ENCODE measurements at places on chromosomes 4 and X. TPM values are rescaled to one million over a fixed set of nuclear protein-coding genes. Genes with fewer than 3 reads are reported as not detected.

Gene NAT8L
- total RNA-seq: under 0.01 TPM

Gene FGG
- total RNA-seq: not detected

DNA sequence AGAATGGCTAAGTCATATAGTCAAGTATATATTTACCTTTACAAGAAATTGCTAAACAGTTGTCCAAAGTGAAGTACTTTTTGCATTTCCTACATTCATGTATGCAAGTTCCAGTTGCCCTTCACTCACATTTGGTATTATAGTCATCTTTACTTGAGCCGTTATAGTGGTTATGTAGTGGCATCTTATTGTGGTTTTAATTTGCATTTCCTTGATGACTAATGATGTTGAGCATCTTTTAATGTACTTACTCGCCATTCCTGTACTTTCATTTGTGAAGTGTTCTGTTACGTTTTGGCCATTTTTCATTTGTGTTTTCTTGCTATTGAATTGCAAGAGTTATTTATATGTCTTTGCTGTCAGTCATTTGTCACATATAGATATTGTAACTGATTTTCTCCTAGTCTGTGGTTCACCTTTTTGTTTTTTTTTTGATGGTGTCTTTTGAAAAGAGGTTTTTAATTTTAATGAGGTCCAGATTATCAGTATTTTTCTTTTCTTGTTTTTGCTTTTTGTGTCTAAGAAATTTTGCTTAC, 27.6 kb downstream of the ARFIP1 start:
- DNase-seq: peak; percentile 33

Gene RHOXF2
- 0.32 TPM for total RNA-seq

Gene ZNF518B
- total RNA-seq: 30.3 TPM

GRCh38 chrX:125004799-125005198, 314.9 kb upstream of the TEX13C start:
- DNase-seq: no peak

- peak; percentile 48 for DNase-seq
Observed at GRCh38 chr4:89539797-89540711, 232.5 kb upstream of the GPRIN3 start.

DNA sequence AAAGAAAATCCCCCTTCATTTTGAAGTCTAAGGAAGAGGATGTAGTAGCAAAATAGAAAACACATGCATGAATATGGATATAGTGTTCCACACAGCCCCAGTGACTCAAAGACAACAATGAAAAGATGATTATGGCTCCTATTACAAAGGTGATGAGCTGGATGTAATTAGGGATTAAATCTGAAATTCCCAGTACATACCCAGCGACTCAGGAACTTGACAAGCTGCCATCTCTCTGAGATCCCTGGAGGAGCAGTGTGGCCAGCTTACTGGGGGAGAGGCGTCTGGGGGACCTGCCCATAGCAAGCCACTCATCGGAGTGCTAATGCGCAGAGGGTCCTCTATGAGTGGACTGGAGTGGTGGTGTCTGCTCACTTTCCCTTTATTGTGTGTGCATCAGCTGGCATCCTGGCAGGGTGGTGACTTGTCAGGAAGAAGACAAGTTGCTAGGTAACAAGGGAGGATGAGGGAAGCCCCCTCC, 42.7 kb upstream of the MGST2 start:
- no peak for DNase-seq

DNA sequence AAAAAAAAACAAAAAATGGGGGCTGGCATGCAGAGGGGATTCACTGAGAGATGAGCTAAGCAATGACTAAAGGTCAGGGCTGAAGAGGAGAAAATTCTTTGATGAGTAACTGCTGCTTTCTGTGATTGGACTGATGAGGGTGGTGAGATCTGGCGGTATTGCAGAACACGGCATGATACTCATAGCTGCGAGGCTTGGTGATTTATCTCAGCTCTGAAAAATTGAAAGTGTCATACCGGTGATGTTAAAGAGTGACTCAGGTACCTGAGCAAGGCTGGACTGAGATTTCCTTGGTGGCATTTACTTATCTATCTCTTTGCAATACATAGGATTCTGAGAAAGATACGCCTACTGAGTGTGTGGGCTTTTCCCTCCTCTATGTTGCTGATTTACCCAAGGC, 204.1 kb upstream of the DDX53 start:
- no peak for DNase-seq

Gene BMPR1B
- 2.3 TPM for total RNA-seq

- no peak for DNase-seq
Observed at GRCh38 chr4:5709207-5709575, 832 bp upstream of the EVC2 start.

- no peak for DNase-seq
Observed at GRCh38 chr4:18698119-18698883, 676.7 kb upstream of the LCORL start.

Gene IL2RG
- total RNA-seq: not detected

GRCh38 chr4:102312417-102312816, 32.9 kb downstream of the SLC39A8 start:
- no peak for DNase-seq

DNA sequence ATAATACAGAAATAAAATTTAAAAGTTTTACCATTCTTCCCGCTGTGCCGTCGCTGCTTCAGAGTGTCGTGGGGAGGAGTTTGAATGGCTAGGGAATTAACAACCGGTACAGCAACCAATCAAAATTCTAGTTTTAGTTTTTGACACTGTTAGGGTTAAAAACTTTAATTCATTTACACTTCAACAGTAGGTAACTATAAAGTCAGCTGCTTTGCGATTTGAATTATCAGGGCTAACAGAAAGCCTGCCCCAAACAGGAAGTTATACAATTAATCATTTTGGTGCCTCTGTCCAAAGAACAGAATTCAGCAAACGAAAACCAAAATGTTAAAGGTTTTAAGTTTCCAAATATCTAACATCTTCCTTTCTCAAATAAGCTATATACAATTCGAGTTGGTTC, 2.3 kb downstream of the HNRNPD start:
- DNase-seq: peak; percentile 18

DNA sequence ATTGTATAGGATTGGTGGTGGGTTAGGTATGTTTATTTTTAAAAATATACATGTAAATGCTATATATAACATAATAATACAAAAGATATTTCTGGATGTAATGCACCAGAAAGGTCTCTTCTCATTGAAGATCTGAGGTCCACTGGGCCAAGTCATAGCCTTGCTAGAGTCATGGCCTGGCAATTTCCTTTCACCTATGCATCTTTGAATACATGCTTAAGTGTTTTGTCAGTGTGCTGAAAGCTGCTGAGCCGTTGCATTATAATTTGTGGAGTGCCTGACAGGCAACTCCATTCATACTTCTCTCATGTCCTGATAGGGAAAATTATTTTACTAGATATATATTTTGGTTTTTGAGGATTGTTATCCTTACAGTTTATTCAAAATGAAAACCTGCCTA, 410.2 kb upstream of the CT83 start:
- no peak for DNase-seq

GRCh38 chr4:60216752-60217151, 983.4 kb upstream of the ADGRL3 start:
- DNase-seq: peak; percentile 65

DNA sequence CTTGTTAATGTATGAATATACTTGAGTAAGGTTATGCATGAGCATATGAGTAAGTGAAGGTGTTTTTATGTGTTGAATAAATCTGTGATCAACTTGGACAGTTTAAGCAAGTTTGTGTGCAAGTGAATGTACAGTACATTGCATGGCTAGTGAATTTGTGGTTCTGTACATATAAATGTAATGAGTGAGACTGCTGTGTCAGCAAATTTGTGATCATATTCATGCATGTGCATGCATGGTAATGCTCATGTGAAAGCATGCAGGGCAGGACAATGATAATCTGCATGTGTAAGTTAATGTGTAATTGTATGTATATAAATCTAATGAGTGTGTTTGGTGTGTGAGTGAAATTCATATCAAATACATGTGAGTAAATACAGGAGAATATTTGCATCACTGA, 188.5 kb downstream of the PWWP3B start:
- DNase-seq: no peak

Gene RPGR
- 4.3 TPM for total RNA-seq

- peak; percentile 9 for DNase-seq
Observed at GRCh38 chr4:36243355-36244256, 708 bp downstream of the ARAP2 start.

DNA sequence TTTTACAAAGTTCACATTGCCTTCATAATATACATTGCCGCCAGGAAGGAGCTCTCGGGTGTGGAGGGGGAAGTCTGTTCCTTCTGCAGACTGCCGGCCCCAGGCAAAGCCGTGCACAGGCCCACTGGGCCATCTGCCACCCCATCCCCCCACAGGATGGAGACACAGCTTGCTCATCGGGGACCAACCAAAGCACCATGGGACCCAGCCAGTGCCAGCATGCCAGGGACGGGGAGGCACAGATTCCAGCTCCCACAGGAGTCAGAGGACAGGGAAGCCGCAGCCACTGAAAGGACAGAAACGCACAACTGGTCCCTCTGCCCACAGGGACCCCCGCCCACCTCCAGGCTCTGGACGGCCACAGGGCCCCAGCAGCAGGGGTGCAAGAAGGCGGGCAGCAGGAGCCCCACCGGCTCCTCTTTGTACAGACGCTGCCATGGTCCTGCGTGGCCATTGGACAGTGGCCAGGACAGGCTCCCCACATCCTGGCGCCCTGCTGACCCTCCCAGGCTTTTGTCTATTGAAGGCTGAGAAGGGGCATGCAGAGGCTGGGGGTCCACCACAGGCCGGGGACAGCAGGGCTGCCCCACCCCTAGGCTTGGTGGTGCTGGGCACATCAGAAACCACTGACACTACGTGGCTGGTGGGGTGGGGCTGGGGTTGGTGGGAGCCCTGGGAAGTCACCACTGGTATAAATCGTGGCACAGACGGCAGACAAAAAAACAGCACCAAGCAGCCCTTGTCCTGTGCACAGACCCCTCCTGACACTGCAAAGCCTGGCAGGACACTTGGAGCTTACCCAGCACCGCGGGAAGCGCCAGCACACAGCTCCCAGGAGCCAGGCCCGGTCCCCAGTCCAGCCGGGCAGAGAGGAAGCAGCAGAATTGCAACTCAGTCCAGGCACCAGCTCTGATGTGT, 89.0 kb downstream of the FAM53A start:
- no peak for DNase-seq

DNA sequence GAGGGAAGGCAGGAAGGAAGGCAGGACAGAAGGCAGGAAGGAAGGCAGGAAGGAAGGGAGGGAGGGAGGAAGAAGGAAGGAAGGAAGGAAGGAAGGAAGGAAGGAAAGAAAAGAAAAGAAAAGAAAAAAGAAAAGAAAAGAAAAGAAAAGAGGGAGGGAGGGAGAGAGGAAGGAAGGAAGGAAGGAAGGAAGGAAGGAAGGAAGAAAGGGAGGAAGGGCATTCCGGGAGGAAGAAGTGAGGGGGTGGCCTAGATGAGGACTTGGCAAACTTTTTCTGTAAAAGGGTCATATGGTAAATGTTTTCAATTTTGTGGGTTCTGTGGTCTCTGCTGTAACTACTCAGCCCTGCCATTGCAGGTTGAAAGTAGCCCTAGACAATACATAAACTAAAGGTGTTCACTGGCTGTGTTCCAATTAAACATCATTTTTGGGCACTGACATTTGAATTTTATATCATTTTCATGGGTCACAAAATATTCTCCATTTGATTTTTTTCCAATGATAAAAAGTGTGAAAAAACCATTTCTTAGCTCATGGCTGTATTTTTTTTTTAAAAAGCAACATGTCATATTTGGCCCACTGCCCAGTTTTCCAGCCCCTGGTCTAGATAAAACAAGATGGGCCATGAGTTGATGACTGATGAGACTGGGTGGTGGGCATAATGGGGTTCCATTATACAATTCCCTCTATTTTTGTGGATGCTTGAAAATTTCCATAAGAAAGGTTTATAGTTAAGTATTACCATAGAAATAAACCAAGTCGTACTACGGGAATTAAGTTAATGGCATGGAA, 3.1 kb downstream of the ZNF630 start:
- DNase-seq: no peak

- peak; percentile 86 for DNase-seq
Observed at GRCh38 chr4:124940387-124940786, 227.9 kb upstream of the ANKRD50 start.

DNA sequence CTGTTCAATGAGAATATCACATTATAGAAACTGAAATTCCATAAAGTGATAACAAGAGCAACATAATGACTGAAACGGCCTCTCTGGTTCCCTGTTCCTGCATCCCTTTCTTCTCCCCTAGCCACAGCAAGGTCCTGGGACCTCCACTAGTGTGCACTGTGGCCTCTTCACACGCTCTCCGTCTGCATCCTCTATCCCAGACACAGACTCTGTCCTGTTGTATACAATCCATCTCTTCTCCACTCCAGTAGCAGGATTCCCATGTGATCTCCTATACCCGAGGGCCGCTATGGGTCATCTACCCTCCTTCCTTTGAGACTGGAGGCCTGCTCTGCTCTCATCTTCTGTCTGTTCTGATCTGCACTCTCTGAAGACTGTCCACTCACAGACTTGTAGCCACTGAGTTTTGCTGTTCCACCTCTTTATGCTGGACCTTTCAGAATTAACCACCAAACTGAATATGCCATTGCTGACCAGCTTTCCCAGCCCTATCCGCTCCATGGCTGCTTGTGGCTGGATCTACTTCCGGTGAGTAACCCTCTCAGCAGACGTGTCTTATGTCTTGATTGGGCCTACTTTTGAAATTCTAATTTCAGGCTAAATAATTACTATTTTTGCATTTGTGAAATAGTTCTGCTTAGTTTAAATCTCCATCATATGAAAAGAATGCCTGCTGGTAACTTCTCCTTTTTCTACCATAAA, 105.1 kb upstream of the NAP1L5 start:
- no peak for DNase-seq

GRCh38 chr4:152459326-152459725, 76.6 kb downstream of the FBXW7 start:
- DNase-seq: no peak

GRCh38 chr4:146462251-146462650, 59.5 kb downstream of the SLC10A7 start:
- DNase-seq: no peak

DNA sequence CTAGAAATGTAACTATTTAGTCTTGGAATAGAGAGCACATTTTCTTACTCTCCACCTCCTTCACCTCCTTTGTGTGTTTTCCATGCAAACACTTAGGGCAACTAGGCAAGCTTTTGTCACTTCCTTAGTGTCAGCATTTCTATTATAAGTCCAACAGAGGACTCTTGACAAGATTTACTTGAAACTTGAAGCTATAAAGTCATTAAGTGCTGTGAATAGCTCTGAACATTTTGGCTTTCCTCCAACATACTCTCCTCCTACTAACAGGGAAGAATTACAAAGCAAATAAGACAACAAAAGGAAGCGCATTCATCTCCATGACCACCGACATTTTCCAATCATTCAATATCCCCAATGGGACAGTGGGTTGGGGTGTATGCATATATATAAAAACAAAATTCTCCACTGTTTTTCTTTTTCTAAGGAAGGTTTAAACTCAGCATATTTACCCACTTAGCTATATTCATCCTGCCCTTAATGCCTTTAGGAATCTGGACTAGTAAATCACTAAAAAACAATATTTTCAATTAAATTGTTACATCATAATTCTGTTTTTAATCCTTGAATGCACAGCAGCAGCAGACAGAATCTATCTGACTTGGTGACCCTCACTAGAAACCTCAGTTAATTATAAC, 264.6 kb downstream of the SNCA start:
- peak; percentile 28 for DNase-seq

All from fibroblast of villous mesenchyme (primary cell).